ENCODE measurements at places on chromosomes 6 and 20.

DNA sequence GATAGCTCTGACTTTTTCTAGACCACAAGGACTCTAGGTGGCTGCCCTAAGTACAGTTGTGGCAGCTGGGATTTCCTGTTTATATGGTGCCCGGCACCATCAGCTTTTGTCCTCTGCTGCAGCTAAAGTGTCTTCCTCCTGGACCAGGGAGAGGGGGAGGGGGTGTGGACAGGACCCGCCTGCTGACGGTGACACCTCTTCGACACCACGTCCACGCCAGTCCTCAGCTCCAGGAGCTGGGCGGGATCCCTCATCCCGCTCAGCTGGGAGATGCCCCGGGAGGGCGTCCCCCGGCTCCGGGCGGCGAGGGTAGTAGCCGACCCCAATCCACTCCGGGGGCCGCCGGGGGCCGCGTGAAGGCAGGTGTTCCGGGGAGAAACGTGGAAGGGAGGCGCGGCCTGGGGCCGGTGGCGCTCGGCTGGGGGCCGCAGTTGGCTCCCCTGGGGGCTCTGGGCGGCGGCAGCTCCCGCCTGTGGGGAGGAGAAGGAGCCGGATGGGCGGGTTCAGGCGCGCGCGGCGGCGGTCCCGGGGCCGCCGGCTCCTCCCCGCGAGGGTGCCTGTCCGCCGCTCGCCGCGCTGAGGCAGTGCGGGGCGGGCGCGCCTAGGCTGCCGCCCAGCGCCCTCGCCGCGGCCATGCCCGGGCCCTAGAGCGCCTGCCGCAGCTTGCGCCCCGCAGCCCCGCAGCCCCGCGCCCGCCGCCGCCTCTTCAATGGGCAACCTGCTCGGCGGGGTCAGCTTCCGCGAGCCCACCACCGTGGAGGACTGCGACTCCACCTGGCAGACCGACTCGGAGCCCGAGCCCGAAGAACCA, at the start of gene OGFRL1:
Gene OGFRL1 (plus strand): TSS at position 584 of the 811 bp plus-strand sequence. CDS start 126 bp downstream, at position 710.
- DNase-seq: peak; percentile 70

GRCh38 chr6:26029570-26029856, 57.7 kb upstream of the HFE start:
- DNase-seq: no peak

GRCh38 chr6:40845553-40845952, 193.5 kb downstream of the UNC5CL start:
- DNase-seq: no peak

DNA sequence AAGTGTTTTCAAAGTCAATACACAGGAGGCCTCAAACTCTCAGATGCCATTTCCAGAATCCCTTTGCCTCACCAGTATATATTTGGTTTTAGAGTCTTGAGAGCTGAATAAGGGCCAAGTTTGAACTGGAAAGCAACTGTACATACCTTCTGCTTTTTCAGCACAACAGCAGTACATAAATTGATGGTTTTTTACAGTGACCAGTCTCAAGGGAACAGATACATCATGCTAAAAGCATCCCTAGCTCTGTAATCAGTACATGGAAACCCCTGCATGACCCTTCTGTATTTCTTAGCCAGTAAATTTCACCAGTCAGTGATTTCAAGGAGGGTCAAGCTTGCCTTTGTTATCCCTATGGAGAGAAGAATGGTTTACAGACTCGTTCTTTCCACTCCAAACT, 40.6 kb upstream of the ECHDC1 start:
- DNase-seq: no peak

DNA sequence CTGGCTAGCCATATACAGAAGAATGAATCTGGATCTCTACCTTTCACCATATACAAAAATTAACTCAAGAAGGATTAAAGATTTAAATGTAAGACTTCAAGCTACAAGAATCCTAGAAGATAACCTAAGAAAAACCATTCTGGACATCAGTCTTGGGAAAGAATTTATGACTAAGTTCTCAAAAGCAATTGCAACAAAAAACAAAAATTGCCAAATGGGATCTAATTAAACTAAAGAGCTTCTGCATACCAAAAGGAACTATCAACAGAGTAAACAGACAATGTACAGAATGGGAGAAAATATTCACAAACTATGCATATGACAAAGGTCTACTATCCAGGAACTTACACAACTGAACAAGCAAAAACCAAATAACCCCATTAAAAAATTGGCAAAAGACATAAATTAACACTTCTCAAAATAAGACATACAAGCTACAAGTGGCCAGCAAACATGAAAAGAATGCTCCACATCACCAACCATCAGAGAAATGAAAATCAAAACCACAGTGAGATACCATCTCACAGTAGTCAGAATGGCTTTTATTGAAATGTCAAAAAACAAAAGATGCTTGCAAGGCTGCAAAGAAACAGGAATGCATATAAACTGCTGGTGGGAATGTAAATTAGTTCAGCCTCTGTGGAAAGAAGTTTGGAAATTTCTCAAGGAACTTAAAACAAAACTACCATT, 66.8 kb upstream of the RSPO3 start:
- no peak for DNase-seq

DNA sequence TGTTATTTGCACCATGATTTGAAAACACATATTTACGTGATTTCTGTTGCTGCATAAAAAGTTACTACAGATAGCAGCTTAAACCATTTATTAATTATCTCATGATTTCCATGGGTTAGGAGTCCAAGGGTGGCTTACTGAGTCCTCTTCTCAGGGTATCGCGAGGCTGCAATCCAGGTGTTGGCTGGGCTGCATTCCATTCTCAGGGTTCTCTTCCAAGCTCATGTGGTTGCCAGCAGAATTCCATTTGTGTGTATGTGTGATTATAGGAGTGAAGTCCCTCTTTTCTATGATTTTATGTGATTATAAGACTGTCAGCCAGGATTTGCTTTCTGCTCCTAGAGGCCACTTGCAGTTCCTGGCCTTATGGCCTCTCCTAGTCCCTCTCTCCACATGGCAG, 135.1 kb downstream of the FAM83B start:
- DNase-seq: no peak

DNA sequence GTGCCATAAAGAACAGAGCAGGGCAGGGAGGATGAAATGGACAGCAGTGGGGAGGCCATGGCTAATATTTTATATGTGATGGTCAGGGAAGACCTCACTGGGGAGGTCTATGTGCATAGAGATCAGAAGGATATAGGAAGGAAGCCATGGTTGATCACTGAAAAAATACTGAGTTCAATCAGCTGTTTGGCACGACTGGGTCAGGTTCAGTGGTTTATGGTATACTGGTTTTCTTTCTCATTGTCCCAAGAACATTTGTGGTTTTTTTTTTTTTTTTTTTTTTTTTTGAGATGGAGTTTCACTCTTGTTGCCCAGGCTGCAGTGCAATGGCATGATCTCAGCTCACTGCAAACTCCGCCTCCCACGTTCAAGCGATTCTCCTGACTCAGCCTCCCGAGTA, 78.3 kb upstream of the TIAM2 start:
- no peak for DNase-seq

GRCh38 chr6:46312654-46313053, 141.9 kb upstream of the ENPP5 start:
- DNase-seq: no peak

GRCh38 chr20:46978951-46979491, 84.4 kb downstream of the EYA2 start:
- no peak for DNase-seq

DNA sequence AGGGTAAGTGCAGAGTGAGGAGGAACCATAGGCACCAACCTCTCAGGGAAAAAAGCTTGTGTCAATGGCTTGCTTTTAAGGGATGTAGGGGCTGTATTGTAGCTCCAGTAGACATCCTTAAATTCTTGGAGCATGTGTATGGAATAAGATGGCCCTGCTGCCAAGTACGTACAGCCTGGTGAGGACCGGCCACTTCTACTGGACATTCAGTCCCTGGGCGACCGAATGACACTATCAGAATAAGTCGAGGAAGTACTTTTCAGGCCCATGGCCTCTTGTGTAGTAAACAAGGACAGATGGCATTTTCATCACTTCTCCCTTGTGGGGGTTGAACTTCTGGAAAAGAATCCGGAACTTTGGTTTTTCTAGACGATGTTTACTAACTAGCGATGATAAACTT, 32.8 kb downstream of the GFRA4 start:
- DNase-seq: no peak

DNA sequence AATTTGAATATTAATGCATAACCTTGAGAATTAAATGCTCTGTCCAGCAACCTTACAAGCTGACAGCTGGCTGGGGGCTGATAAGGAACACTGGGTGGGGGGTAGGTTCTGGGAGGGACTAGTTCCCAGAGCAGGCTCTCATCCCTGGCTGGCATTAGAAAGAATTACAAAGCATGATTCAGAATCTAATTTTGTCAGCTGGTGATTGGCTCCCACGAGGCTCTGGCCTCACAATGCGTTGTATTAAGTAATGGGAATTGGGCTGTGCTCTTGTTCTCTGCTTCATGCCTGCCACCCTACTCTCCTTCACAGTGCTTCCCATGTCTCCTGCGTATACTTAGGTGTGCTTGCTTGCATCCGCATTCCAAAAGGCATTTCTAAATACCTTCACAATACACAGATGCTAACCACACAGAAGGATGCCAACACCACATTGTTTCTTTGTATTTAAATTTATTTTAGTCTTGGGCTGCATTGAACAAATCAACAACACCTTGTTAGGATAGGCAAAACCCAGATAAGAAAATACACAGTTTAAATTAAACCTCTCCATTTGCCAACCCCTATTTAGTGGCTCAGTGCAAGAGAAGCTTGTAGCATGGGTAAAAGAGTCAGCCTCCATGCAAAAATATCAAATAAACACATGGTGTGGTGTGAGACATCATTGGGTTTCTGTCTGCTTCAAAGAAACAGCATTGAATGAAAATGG, 434.5 kb upstream of the JAG1 start:
- no peak for DNase-seq

DNA sequence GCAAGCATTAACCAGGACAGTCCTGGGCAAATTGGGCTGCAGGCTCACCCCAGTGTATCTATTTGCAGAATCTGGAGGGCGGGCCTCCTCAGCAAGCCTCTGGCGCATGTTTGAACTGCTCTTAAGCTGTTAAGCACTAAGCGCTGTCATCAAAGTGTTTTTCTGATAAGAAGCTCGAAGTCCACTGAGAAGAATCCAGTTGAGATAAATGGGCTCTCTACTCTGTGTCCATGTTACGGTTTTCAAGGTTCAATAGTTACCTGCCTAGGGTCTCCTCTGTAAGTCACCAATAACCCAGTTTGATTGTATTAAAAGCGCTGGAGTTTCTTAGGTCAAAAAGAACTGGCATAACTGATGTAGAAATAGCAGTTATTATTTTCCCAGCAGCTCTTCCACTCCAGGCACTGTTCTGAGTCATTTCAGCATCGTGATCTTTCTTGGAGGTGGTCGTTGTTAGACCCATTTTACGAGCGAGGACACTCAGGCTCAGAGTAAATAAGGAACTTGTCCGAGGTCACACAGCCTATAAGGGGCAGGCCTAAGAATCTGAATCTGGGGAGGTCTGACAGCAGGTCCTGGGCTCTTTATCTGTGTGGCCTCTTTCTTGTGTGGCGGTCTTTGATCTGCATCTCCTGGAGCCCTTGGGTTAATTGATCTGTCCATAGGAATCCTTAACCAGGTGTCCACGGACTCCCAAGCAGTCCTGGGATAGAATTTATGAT, 207.4 kb upstream of the ZNF217 start:
- DNase-seq: no peak

GRCh38 chr6:138797806-138798446, 2.0 kb downstream of the ECT2L start:
- no peak for DNase-seq

- no peak for DNase-seq
These were observed 12.2 kb downstream of the TGIF2 start for GRCh38 chr20:36585410-36586125.

DNA sequence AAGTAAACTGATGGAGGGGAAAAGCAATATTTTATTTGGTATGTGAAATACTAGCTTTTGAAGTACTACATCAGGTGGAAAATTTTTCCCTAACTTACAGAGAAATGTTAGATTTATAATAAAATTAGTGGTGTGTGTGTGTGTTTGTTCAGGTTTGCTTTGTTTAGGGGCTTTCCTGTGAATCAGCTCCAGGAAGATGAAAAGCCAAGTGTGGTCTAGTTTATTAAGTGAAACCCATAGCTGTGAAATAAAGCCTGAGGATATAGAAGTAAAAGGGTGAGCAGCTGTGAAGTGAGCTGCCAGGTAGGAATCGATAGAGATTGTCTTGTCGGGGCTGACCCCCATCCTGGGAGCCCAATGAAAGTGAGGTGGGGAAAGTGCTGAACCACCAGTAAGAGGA, 347.6 kb upstream of the IMPG1 start:
- no peak for DNase-seq

- no peak for DNase-seq
These were observed 11.0 kb upstream of the SLC22A1 start for GRCh38 chr6:160110586-160111123.

DNA sequence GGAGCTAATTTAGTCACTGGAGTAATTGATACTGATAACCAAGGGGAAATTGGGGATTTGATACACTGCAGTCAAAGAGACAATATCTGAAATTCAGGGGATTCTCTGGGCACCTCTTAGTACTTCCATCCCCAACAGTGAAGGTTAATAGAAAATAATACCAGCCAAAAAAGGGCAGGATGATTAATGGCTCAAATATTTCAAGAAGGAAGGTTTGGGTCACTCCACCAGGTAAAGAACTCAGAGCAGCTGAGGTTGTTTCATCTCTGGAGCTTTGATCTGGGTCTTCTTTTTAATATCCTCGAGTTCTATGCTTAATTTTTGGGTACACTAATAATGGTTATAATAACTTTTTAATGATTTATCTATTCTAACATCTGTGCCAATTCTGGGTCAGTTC, 70.8 kb downstream of the CDKAL1 start:
- DNase-seq: no peak

- DNase-seq: no peak
These were observed 9.7 kb upstream of the GCNT2 start for GRCh38 chr6:10511477-10511876.

DNA sequence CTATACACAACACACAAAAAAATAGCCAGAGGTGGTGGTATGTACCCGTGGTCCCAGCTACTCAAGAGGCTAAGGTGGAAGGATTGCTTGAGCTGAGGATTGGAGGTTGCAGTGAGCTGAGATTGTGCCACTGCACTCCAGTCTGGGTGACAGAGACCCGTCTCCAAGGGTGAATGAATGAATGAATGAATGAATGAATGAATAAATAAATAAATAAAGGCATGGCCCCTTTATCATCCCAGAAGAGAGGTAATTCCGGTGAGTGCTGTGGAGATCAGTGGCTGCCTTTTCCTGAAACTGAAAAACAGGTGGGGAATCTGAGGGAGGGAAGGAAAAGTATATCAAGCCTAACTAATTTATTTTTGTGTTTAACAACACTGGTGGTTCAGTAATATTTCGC, 90.0 kb downstream of the JARID2 start:
- DNase-seq: no peak

- DNase-seq: peak; percentile 11
These were observed 757 bp upstream of the SAMD3 start for GRCh38 chr6:130223508-130223907.

DNA sequence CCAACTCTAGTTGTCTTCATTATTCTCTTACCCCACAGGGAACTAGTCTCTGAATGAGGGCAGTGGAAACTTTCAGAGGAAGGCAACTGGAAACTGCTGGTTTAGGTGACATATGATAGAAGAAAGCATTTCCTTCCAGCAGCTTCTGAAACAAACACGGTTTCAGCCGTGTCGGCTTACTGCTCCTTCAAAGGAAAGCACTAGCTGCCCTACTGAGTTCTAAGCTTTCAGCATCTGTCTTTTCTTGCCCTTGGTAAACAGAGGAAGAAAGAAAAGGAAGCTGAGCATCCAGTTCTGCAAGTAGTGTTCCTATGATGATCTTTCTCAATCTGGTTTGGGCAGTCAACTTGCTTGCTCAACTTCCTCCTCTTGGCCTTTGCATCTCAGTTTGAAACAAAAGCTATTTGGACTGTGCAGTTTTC, 117.5 kb upstream of the CEP85L start:
- no peak for DNase-seq

Data from T-helper 17 cell (primary cell).